ENCODE measurements at places on chromosomes 1 and 21. TPM values are rescaled to one million over a fixed set of nuclear protein-coding genes. Genes with fewer than 3 reads are reported as not detected.

VANGL1 gene
- total RNA-seq: 3.4 TPM

WLS gene
- not detected for total RNA-seq

PLA2G2C gene
- total RNA-seq: 0.43 TPM

RAB7B gene
- not detected for total RNA-seq

TMEM51 gene
- total RNA-seq: not detected

NDUFS2 gene
- total RNA-seq: 71.8 TPM

DNA sequence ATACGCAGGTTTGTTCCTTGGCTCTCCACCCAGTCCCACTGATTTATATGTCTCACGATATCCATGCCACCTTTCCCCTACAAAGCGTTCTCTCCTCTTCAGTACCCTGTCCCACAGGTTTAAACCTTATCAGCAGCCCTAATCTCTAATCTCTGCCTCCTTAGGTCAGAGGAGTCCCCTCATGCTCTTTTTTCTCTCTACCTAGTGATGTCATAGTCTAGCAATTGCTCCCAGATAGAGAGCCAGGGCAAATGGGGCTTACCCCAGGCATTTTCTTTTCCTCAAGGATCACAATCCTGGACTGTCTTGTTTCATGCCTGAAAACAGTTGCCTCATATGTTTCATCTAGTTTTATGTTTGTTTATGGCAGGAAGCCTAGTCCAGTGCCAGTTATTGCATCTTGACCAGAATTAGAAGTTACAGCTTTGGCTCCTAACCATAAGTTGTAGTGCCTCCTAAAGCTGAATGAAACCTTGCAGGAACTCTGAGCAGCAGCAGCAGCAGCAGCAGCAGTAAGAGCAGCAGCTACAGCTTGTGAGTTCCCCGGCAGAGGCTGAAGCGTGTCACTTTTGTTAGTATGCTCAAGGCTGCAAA is 26.7 kb upstream of the TP53BP2 start:
- no peak overlapping the region for H3K27ac ChIP-seq
- H3K4me1 ChIP-seq: no peaks in the 10 kb centered on the region
- no peak for DNase-seq
- peaks cover 11% of the 10 kb centered on the region for H3K27me3 ChIP-seq
- no peaks in the 10 kb centered on the region for H3K36me3 ChIP-seq
- no peak overlapping the region for H3K4me3 ChIP-seq

- peaks cover 72% of the 10 kb centered on the region for H3K27me3 ChIP-seq
- H3K27ac ChIP-seq: no peak overlapping the region
- H3K36me3 ChIP-seq: no peaks in the 10 kb centered on the region
- no peak overlapping the region for H3K4me3 ChIP-seq
- peaks cover 8% of the 10 kb centered on the region for H3K4me1 ChIP-seq
These were observed 72.5 kb downstream of the FOXD2 start for GRCh38 chr1:47510282-47510811.

GRCh38 chr1:43705334-43705733 is 2.0 kb upstream of the ST3GAL3 start:
- H3K4me1 ChIP-seq: peaks cover 27% of the 10 kb centered on the region
- H3K4me3 ChIP-seq: peak overlapping the region; percentile 89
- no peaks in the 10 kb centered on the region for H3K27me3 ChIP-seq
- no peak overlapping the region for H3K27ac ChIP-seq
- H3K36me3 ChIP-seq: peaks cover 32% of the 10 kb centered on the region

GRCh38 chr1:229022595-229023333 is 248.1 kb upstream of the RAB4A start:
- H3K4me3 ChIP-seq: no peak overlapping the region

GRCh38 chr1:201745023-201745422 is 83.9 kb upstream of the IPO9 start:
- no peak overlapping the region for H3K27ac ChIP-seq
- DNase-seq: no peak
- peaks cover 4% of the 10 kb centered on the region for H3K27me3 ChIP-seq
- H3K36me3 ChIP-seq: no peaks in the 10 kb centered on the region
- H3K4me3 ChIP-seq: no peak overlapping the region

- no peak overlapping the region for H3K4me3 ChIP-seq
- H3K4me1 ChIP-seq: peaks cover 10% of the 10 kb centered on the region
- H3K27ac ChIP-seq: no peak overlapping the region
- peak; percentile 35 for DNase-seq
- H3K36me3 ChIP-seq: no peaks in the 10 kb centered on the region
- H3K27me3 ChIP-seq: no peaks in the 10 kb centered on the region
These were observed 107.9 kb downstream of the SPSB1 start for GRCh38 chr1:9400425-9401079.

GRCh38 chr1:206658264-206658980 is 23.1 kb downstream of the DYRK3 start:
- no peak overlapping the region for H3K27ac ChIP-seq
- H3K27me3 ChIP-seq: peaks cover 23% of the 10 kb centered on the region
- peak; percentile 72 for DNase-seq
- H3K36me3 ChIP-seq: no peaks in the 10 kb centered on the region

GRCh38 chr1:84107955-84108354 is 36.1 kb upstream of the PRKACB start:
- H3K36me3 ChIP-seq: no peaks in the 10 kb centered on the region
- H3K27me3 ChIP-seq: no peaks in the 10 kb centered on the region
- no peak overlapping the region for H3K27ac ChIP-seq
- H3K4me3 ChIP-seq: no peak overlapping the region
- no peak for DNase-seq
- H3K4me1 ChIP-seq: peaks cover 4% of the 10 kb centered on the region

- peak; percentile 44 for DNase-seq
- peaks cover 8% of the 10 kb centered on the region for H3K4me1 ChIP-seq
- H3K36me3 ChIP-seq: peaks cover 5% of the 10 kb centered on the region
- peak overlapping the region; percentile 10 for H3K4me3 ChIP-seq
These were observed 16.6 kb downstream of the SAMD11 start for GRCh38 chr1:940107-941014.

Measured in activated CD4-positive, alpha-beta T cell treated with anti-CD3 and anti-CD28 coated beads for 36 hours (primary cell).